Astrocyte (in vitro differentiated cells and primary cell): ENCODE measurements at places on chromosomes 4 and X. TPM values are rescaled to one million over a fixed set of nuclear protein-coding genes. Genes with fewer than 3 reads are reported as not detected.

Gene GIMD1
- total RNA-seq, result not detected in 2 replicates

Gene TCEAL1
- 9.6 and 12.3 TPM in 2 replicates for total RNA-seq

Gene STAP1
- not detected in 2 replicates for total RNA-seq

Gene RNF150
- 4.1 and 5.2 TPM in 2 replicates for total RNA-seq

Gene ZCCHC12
- 0.16 TPM in 1 of 2 replicates, not detected in the other for total RNA-seq

Gene TRAPPC2
- 16.6 and 17.0 TPM in 2 replicates for total RNA-seq

Gene CT83
- not detected in 2 replicates for total RNA-seq

Gene PAGE2
- not detected in 2 replicates for total RNA-seq

Gene ATG4A
- total RNA-seq, result 10.7 and 11.5 TPM in 2 replicates

Gene TEX13D
- total RNA-seq, result not detected in 2 replicates

Gene WDFY3
- total RNA-seq, result 76.6 and 89.5 TPM in 2 replicates

Gene ANOS1
- 10.0 and 15.3 TPM in 2 replicates for total RNA-seq

Gene GRID2
- 0.07 and 0.14 TPM in 2 replicates for total RNA-seq

Gene ZNF518B
- total RNA-seq, result 27.6 and 33.1 TPM in 2 replicates

Gene DSPP
- not detected in 2 replicates for total RNA-seq

DNA sequence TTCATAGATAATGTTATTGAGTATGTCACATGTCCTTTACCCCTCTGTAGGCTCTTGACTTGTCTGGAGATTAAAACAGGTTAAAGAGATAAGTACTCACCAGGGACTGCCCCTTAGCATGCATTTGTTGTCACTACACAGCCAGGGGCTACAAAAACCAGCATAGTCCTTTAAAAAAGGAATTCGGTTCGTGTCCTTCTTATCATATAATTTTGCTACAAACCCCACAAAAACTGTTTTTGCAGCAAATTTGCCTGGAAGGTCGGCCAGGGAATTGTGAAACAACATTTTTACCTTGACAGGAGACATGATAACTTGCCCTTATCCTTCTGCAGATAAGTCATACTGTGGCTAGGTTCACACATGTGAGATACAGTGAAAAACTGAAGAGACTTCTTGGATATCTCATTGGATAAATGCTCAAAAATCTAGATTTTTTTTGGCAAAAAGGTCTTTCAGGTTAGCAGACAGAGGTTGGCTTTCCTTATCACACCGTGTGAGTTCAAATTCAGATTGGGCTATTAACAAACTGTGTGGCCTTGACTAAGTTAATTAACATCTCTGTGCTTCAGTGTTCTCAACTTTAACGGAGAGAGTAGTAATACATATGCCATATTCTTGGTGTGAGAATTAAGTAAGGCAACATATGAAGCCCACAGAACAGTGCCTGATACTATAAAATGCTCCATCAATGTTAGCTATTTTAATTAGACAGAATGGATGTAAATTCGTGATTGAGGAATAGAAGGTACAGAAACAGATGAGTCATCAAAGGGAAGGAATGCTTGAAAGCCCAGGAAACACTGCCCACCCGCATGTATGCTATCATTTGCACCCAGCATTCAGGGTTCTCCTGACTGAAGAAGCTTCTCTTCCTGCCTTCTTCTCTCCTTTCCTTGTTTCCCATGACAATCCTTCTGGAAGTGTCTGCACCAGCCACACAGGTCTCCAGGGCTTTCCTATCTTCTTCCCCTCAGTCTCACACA is 30.0 kb downstream of the FAM9C start:
- H3K27me3 ChIP-seq, result no peaks in the 10 kb centered on the region
- no peak for DNase-seq
- no peaks in the 10 kb centered on the region for H3K4me1 ChIP-seq
- no peak overlapping the region for H3K4me3 ChIP-seq

GRCh38 chr4:142741995-142742394 is 104.1 kb downstream of the INPP4B start:
- DNase-seq, result no peak
- peaks cover 7% of the 10 kb centered on the region for H3K4me1 ChIP-seq
- no peak overlapping the region for H3K4me3 ChIP-seq
- H3K36me3 ChIP-seq, result no peaks in the 10 kb centered on the region
- no peaks in the 10 kb centered on the region for H3K27me3 ChIP-seq

DNA sequence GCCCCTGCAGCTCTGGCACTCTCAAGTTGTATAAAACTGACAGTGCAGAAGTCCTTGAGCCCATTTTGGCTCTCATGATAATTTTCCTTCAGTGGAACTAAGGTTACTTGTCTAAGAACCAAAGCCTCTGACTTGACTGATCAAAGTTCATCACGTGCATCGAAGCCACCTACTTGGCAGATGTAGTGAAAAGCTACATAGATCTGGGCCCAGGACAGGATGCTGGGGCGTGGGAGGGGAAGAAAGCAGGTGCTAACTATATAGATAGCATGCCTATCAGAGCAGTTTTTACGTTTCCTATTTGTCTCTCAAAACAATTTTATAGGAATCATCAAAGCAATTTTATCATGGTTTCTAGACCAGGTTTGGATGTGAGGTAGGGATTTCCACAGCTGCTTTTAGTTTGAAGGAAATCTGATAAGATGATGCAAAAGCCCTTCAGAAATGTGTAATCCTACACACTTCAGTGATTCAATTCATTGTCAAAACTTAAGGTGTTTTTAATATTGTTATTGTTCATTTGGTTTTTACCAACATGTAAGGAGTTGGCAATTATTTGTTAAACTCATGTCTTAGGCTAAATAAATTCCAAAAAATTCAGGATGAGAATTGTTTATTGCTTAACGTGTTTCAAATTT is 1.2 kb upstream of the CD40LG start:
- no peak overlapping the region for H3K27ac ChIP-seq
- no peaks in the 10 kb centered on the region for H3K4me1 ChIP-seq

DNA sequence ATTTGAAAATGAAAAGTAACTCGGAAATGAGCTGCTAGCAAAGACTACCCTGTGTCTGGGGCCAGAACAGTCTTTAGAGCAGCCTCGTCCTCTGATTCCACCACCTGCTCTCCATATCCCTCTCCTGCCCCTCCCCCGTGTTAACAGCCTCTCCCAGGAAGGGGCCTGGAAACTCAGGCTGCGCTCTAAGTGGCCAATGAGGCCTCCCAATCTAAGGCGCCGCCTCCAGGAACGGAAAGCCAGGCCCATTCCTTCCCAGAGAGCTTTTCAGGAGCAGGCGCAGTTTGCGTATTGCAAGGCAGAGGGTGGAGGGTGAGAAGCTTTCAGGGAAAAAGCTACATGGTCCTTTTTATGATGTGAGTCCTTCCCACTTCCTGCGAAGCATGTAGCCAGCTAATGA is 31.2 kb downstream of the RS1 start:
- DNase-seq, result no peak
- no peaks in the 10 kb centered on the region for H3K4me1 ChIP-seq
- H3K4me3 ChIP-seq, result no peak overlapping the region
- H3K36me3 ChIP-seq, result no peaks in the 10 kb centered on the region

DNA sequence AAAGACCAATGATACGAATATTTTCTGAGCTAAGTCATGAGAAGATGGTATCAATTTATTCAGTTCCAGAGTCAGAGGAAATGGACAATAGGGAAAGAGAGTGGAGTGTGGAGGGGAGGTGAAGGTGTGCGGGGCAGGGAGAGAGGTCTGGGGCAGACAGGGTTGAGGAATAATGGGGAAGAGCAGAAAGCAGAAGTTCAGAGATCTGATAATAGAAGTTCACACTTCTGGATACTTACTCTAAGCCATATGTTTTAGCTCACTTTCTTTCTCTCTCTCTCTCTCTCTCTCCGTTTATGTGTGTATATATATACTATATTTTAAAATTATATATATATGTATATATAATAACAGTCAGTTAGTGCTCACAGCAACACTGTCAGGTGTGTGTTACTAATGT is 40.4 kb downstream of the FOXR2 start:
- H3K27me3 ChIP-seq, result no peaks in the 10 kb centered on the region
- H3K27ac ChIP-seq, result no peak overlapping the region
- no peaks in the 10 kb centered on the region for H3K4me1 ChIP-seq
- no peaks in the 10 kb centered on the region for H3K36me3 ChIP-seq
- no peak for DNase-seq
- no peak overlapping the region for H3K4me3 ChIP-seq

GRCh38 chr4:89055157-89056080 is 1.6 kb downstream of the FAM13A start:
- H3K4me1 ChIP-seq, result peaks cover 6% of the 10 kb centered on the region
- H3K27ac ChIP-seq, result no peak overlapping the region
- H3K4me3 ChIP-seq, result peak overlapping the region; percentile 72

GRCh38 chrX:78029663-78030062 is 60.2 kb upstream of the PGAM4 start:
- no peaks in the 10 kb centered on the region for H3K4me1 ChIP-seq
- peak; percentile 1 for DNase-seq
- no peaks in the 10 kb centered on the region for H3K27me3 ChIP-seq
- H3K36me3 ChIP-seq, result no peaks in the 10 kb centered on the region
- H3K27ac ChIP-seq, result no peak overlapping the region

- DNase-seq, result no peak
- no peak overlapping the region for H3K4me3 ChIP-seq
- no peaks in the 10 kb centered on the region for H3K36me3 ChIP-seq
- no peak overlapping the region for H3K27ac ChIP-seq
- peaks cover 3% of the 10 kb centered on the region for H3K4me1 ChIP-seq
Measured at GRCh38 chr4:40179360-40179759, 17.5 kb upstream of the RHOH start.

GRCh38 chr4:83644677-83645659 is 109.1 kb downstream of the GPAT3 start:
- no peak overlapping the region for H3K27ac ChIP-seq
- H3K27me3 ChIP-seq, result peaks cover 8% of the 10 kb centered on the region
- no peak overlapping the region for H3K4me3 ChIP-seq
- peak; percentile 18 for DNase-seq

DNA sequence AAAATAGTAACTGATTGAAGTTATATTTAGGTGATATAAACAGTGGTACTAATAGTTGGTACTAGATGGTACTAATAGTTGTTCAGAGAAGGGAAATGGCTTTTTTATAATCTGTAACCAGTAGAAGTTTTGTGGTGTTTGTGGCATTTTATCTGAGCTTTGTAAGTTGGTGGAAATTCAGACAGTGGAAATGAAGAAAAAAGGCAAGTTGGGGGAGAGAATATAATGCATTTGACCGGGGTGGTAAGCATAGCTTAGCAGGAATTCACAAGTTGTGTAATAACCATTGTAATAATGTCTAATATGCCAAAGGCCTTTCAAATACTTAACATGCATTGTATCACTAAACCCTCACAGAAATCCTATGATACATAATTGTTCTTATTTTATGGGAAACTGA is 36.3 kb downstream of the DTHD1 start:
- H3K27me3 ChIP-seq, result peaks cover 2% of the 10 kb centered on the region
- H3K4me1 ChIP-seq, result no peaks in the 10 kb centered on the region
- no peaks in the 10 kb centered on the region for H3K36me3 ChIP-seq
- peak; percentile 30 for DNase-seq
- no peak overlapping the region for H3K4me3 ChIP-seq

GRCh38 chr4:4914059-4914820 is 54.8 kb downstream of the MSX1 start:
- no peak overlapping the region for H3K27ac ChIP-seq
- no peaks in the 10 kb centered on the region for H3K27me3 ChIP-seq

GRCh38 chr4:140869446-140869845 is 113.3 kb upstream of the TBC1D9 start:
- no peaks in the 10 kb centered on the region for H3K27me3 ChIP-seq
- H3K4me1 ChIP-seq, result no peaks in the 10 kb centered on the region
- H3K4me3 ChIP-seq, result no peak overlapping the region
- no peaks in the 10 kb centered on the region for H3K36me3 ChIP-seq
- H3K27ac ChIP-seq, result no peak overlapping the region
- no peak for DNase-seq

- no peak overlapping the region for H3K4me3 ChIP-seq
- no peaks in the 10 kb centered on the region for H3K36me3 ChIP-seq
- DNase-seq, result peak; percentile 61
- H3K27ac ChIP-seq, result no peak overlapping the region
- no peaks in the 10 kb centered on the region for H3K27me3 ChIP-seq
Measured at GRCh38 chr4:140935254-140935653, 179.1 kb upstream of the TBC1D9 start.

- no peaks in the 10 kb centered on the region for H3K36me3 ChIP-seq
- no peaks in the 10 kb centered on the region for H3K27me3 ChIP-seq
- no peak overlapping the region for H3K4me3 ChIP-seq
- DNase-seq, result no peak
- H3K27ac ChIP-seq, result no peak overlapping the region
Measured at GRCh38 chr4:146183209-146183608, 7.7 kb downstream of the LSM6 start.

GRCh38 chr4:77226939-77227705 is 70.1 kb downstream of the CCNG2 start:
- H3K27me3 ChIP-seq, result peaks cover 7% of the 10 kb centered on the region
- DNase-seq, result no peak
- no peaks in the 10 kb centered on the region for H3K4me1 ChIP-seq
- H3K4me3 ChIP-seq, result no peak overlapping the region

- H3K4me1 ChIP-seq, result no peaks in the 10 kb centered on the region
- H3K36me3 ChIP-seq, result no peaks in the 10 kb centered on the region
- no peak for DNase-seq
- H3K4me3 ChIP-seq, result no peak overlapping the region
- no peak overlapping the region for H3K27ac ChIP-seq
Measured at GRCh38 chrX:41960142-41960541, 36.8 kb upstream of the CASK start.

DNA sequence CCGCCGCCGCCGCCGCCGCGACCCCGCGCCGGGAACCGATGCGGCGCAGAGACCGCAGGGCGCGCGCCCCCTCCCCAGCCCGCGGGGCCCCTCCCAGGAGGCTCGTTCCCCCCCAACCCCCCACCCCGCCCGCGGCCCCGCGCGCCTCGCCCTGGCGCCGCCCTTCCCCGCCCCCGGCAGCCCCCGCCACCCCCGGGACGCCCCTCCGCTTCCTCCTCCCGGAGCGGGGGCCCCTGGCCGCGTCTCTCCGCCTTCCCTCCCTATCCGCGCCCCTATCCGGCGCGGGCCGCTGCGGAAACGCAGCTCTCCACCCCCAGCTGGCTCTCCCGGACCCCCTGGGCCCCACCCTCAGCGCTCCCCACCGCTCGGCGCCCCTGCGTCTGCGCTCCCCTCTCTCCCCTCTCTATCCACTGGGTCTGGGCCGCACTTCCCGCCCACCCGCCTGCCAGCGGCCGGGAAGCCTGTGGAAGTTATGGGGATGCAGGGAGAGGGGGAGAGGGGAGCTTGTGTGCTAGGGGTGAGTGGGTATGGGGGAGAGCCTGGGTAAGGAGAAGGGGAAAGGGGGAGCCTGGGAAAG is at the start of gene TMEM271:
TMEM271 (minus strand) TSS at position 51 of the 577 bp plus-strand sequence. CDS start 233 bp downstream, outside the sequence.
- no peak for DNase-seq
- H3K4me1 ChIP-seq, result peaks cover 2% of the 10 kb centered on the region
- H3K27ac ChIP-seq, result no peak within 1 kb of the TSS
- H3K36me3 ChIP-seq, result no peaks in the 10 kb centered on the region
- H3K27me3 ChIP-seq, result peaks cover 51% of the 10 kb centered on the region
- no peak within 1 kb of the TSS for H3K4me3 ChIP-seq

- no peaks in the 10 kb centered on the region for H3K36me3 ChIP-seq
- peak; percentile 16 for DNase-seq
- H3K27me3 ChIP-seq, result no peaks in the 10 kb centered on the region
Measured at GRCh38 chrX:25941087-25941486, 197.1 kb upstream of the MAGEB18 start.

DNA sequence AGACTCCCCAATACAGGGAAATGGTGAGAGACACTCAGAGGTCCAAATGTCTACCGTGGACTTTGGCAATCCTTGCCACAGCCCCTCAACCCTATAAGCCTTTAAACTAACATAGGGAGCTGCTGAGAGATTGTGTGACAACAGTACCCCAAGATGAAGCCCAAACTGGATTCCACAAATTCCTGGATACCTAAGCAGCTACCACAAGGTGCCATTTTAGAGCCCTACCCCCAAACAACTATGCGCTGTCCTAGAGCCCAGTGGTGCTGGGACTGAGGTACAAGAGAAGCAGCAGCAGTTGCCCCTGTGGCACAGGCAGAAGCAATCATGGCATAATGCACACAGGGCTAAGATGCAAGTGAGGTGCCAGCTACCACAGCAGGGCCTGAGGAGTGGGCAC is 2.7 kb upstream of the TMPRSS11F start:
- no peak for DNase-seq
- no peaks in the 10 kb centered on the region for H3K4me1 ChIP-seq
- no peak overlapping the region for H3K4me3 ChIP-seq
- H3K27ac ChIP-seq, result no peak overlapping the region
- no peaks in the 10 kb centered on the region for H3K36me3 ChIP-seq
